ENCODE measurements at places on chromosomes 4 and X. TPM values are rescaled to one million over a fixed set of nuclear protein-coding genes. Genes with fewer than 3 reads are reported as not detected.

Gene TMEM271
- polyA plus RNA-seq = not detected

Gene PABPC4L
- polyA plus RNA-seq = 10.9 TPM

- no peak for DNase-seq
Measured at GRCh38 chrX:48468693-48469691, 1.1 kb downstream of the SLC38A5 start.

- DNase-seq = no peak
Measured at GRCh38 chr4:20572976-20573375, 127.3 kb upstream of the PACRGL start.
